Activated T-cell treated with anti-CD3 and anti-CD28 coated beads, Interleukin-2, amount 50 U/mL, for 72 hours (primary cell): ENCODE measurements at places on chromosomes 5 and 9. TPM values are rescaled to one million over a fixed set of nuclear protein-coding genes. Genes with fewer than 3 reads are reported as not detected.

- DNase-seq = no peak
Observed at GRCh38 chr5:16889203-16889971, 46.7 kb downstream of the MYO10 start.

DNA sequence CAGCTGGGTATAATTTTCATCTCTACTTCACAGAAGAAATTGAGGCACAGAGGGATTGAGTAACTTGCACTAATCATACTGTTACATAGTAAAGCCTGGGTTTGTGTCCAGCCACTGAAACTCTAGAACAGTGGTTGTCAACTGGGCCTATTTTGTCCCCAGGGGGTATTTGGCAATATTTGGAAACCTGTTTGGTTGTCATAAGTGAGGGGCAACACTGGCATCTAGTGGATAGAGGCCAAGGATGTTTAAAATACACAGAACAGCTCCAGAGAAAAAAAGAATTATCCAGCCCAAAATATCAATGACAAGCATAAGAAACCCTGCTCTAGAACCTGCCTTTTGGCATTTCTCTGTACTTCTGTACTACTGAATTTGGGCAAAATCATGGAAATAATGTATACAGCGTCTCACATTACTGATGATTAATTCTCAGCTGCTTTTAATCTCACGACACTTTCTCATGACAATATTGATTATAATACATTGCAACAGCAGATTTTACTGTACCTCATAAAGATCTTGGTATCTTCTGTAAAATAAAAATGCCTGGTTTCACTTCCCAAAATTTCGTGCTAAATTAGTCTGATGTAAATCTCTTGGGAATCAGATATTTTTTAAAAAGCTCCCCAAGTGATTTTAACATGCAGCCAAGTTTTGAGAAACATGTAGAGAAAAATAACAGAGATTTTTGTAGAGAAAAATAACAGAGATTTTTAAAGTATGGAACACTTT is 112.7 kb downstream of the RORB start:
- DNase-seq = no peak

- no peak for DNase-seq
Observed at GRCh38 chr9:89820337-89820736, 215.5 kb downstream of the GADD45G start.

- no peak for DNase-seq
Observed at GRCh38 chr5:154138701-154139100, 51.8 kb upstream of the GALNT10 start.

DNA sequence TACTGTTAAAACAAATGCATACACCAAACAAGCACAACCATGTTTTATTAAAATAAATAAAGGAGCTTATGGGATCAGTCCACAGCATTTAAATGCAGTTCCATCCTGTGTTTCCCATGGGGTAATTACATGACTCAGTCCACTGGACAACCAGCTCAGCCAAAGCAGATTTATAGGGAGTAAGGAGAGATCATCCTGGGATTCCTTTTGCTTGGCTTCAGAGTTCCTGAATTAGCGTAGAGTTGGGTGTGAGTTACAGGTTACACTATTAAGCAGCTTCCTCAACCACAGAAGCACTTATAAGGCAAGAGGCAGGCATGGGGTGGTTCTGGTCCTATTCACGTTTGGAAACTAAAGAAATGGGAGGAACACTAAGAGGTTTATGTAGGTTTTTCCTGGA is 381.1 kb upstream of the ACTBL2 start:
- no peak for DNase-seq

GRCh38 chr5:23825196-23825595 is 317.8 kb downstream of the PRDM9 start:
- no peak for DNase-seq

The NKD2 gene
- total RNA-seq = 18.7 TPM

- no peak for DNase-seq
Observed at GRCh38 chr5:26813235-26813634, 225.2 kb downstream of the CDH9 start.
